Right atrium auricular region (tissue), 2 donors: ENCODE measurements at places on chromosomes 12 and 14.
A peak's percentile ranks its signal among the peaks of the same experiment; 100 is the strongest.

DNA sequence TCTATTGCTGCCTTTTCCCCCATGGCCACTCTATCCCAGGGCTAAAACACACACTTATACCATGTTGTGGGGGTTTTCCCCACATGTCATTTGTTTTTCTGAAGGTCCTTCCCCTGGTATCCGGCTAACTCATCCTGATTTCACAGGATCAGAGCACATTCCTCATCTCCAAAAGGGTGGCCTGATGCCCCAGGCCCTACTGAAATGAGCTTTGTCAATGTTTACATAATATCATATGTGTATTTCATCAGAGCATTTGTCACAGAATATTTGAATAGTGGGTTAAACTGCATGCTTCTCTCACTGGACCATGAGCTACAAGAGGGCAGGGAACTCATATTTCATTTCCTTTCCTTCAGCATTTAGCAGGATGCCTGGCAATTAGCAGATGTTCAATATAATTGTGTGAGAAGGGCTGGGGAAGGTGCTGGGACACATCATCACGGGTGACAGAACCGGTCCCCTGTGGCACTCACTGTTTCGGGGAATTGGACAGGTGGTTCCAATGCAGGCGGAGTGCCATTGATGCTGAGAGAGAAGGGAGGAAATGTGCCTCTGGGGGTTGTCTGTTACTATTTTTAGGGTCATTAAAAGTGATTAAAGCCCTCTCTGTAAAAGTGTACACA, 26.8 kb downstream of the EMP1 start:
- H3K27ac ChIP-seq: no peak overlapping the region
- no peaks in the 10 kb centered on the region for H3K36me3 ChIP-seq
- no peaks in the 10 kb centered on the region for H3K4me1 ChIP-seq
- no peak overlapping the region for H3K4me3 ChIP-seq

GRCh38 chr14:37054869-37055268, 117.5 kb downstream of the SLC25A21 start:
- DNase-seq: no peak
- H3K27me3 ChIP-seq: no peaks in the 10 kb centered on the region
- H3K36me3 ChIP-seq: no peaks in the 10 kb centered on the region
- no peak overlapping the region for H3K27ac ChIP-seq

DNA sequence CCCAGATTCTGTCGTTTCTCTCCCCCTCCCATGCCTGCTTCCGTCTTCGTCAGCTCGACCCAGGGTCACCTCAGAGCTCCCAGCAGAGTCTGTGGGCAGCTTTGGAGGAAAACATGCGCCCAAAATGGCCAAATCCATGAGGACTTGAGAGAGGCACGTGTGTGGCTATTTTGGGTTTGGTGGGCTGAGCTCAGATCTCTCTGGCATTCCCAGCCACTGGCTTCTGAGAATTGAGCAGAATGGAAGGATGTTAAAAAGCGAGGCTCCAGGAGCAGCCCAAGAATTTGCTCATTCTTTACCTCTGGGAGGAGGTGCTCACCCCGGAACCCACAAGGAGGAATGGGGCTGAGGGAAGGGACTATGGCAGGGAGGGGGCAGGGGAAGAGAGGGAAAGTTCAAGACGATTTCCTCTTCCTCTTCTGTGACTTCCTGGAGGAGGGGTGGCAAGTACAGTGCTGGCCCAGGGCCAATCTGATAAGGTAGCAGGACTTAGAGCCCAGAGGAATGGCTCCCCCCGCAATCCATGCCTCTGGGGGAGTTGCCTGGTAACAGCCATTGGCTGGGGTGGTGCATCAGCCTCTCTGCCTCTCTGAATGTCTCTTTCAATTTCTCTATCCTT, 20.1 kb downstream of the TSPAN9 start:
- peak overlapping the region; percentile 75 for H3K27ac ChIP-seq
- H3K4me1 ChIP-seq: peaks cover 50% of the 10 kb centered on the region
- H3K36me3 ChIP-seq: no peaks in the 10 kb centered on the region
- H3K27me3 ChIP-seq: no peaks in the 10 kb centered on the region
- peak; percentile 78 for DNase-seq

- peaks cover 5% of the 10 kb centered on the region for H3K36me3 ChIP-seq
- no peak overlapping the region for H3K4me3 ChIP-seq
- H3K27ac ChIP-seq: no peak overlapping the region
- H3K27me3 ChIP-seq: no peaks in the 10 kb centered on the region
- DNase-seq: peak; percentile 42
Observed at GRCh38 chr12:56995930-56996496, 10.3 kb downstream of the ZBTB39 start.

GRCh38 chr12:12837025-12837812, 24.1 kb downstream of the DDX47 start:
- H3K36me3 ChIP-seq: peaks cover 13% of the 10 kb centered on the region
- DNase-seq: peak; percentile 72
- H3K27ac ChIP-seq: no peak overlapping the region
- H3K4me3 ChIP-seq: no peak overlapping the region
- no peaks in the 10 kb centered on the region for H3K27me3 ChIP-seq

GRCh38 chr12:105072888-105073488, 11.3 kb downstream of the ALDH1L2 start:
- no peaks in the 10 kb centered on the region for H3K4me1 ChIP-seq
- H3K36me3 ChIP-seq: no peaks in the 10 kb centered on the region
- H3K27ac ChIP-seq: no peak overlapping the region
- H3K27me3 ChIP-seq: no peaks in the 10 kb centered on the region

DNA sequence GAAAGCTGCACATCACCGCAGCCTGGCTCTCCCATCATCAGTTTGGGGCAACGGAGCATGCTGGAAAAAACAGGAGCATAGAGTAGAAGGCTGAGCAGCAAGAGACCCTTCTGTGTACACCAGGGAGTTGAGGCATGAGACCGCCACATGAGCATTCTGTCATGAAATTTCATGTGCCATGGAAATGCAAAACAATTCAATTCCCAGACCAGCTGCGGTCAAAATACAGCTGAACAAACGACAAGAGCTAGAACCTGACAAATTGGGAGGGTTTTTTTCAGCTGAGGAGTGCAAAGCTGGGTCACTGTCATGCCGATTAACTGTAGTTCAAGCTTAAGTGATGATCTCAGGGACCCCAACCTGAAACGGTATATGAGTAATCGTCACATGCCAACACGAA, 37.1 kb downstream of the TMEM30B start:
- no peak for DNase-seq
- H3K4me1 ChIP-seq: no peaks in the 10 kb centered on the region
- no peaks in the 10 kb centered on the region for H3K36me3 ChIP-seq
- no peaks in the 10 kb centered on the region for H3K27me3 ChIP-seq
- no peak overlapping the region for H3K27ac ChIP-seq

GRCh38 chr12:51687177-51687576, 96.1 kb downstream of the SCN8A start:
- H3K36me3 ChIP-seq: no peaks in the 10 kb centered on the region
- no peaks in the 10 kb centered on the region for H3K4me1 ChIP-seq
- H3K4me3 ChIP-seq: no peak overlapping the region
- no peak for DNase-seq
- H3K27ac ChIP-seq: no peak overlapping the region

- no peaks in the 10 kb centered on the region for H3K36me3 ChIP-seq
- DNase-seq: no peak
- H3K4me3 ChIP-seq: no peak overlapping the region
Observed at GRCh38 chr14:85607651-85608081, 77.7 kb downstream of the FLRT2 start.

DNA sequence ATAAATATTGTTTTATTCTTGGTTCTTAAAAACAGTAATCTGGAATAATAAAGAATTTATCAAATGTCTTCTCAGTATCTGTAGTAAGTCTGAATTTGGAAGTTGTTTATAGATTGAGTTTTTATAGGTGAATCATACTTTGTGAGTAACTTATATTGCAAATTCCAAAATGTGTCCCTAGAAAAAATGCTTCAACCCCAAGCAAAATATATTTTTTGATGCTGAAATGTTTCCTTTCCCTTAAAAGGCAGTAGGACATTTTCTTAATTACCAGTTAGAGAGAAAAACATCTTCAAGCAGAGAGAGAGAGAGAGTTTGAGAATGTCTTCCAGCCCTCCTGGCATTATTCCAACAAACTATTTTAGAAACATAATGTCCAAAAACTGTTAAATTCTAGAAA, 37.9 kb downstream of the PELI2 start:
- DNase-seq: no peak
- H3K27ac ChIP-seq: no peak overlapping the region
- peaks cover 10% of the 10 kb centered on the region for H3K4me1 ChIP-seq

DNA sequence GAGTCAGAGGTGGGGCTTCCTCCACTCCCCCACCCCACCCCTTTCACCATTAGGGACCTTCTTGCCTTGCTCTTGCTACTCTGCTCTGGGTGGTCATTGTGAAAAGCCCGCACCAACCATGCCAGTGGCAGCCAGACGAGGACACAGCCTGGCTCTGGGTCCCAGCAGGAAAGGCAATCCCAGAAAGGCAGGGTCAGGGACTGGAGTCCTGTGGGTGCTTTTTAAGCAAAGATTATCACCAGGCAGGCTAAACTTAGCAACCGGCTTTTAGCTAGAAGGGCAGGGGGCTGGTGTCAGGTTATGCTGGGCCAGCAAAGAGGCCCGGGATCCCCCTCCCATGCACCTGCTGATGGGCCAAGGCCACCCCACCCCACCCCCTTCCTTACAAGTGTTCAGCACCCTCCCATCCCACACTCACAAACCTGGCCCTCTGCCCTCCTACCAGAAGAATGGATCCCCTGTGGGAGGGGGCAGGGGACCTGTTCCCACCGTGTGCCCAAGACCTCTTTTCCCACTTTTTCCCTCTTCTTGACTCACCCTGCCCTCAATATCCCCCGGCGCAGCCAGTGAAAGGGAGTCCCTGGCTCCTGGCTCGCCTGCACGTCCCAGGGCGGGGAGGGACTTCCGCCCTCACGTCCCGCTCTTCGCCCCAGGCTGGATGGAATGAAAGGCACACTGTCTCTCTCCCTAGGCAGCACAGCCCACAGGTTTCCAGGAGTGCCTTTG, 1.2 kb upstream of the GAPDH start:
- peaks cover 55% of the 10 kb centered on the region for H3K36me3 ChIP-seq
- H3K27me3 ChIP-seq: no peaks in the 10 kb centered on the region
- peak overlapping the region; percentile 97 for H3K4me3 ChIP-seq
- DNase-seq: peak; percentile 79

GRCh38 chr12:117497407-117497806, 136.0 kb upstream of the NOS1 start:
- H3K27ac ChIP-seq: no peak overlapping the region
- H3K4me1 ChIP-seq: peaks cover 20% of the 10 kb centered on the region
- no peak for DNase-seq
- H3K4me3 ChIP-seq: no peak overlapping the region

- H3K27me3 ChIP-seq: no peaks in the 10 kb centered on the region
- no peaks in the 10 kb centered on the region for H3K36me3 ChIP-seq
- no peak for DNase-seq
- no peak overlapping the region for H3K4me3 ChIP-seq
- no peak overlapping the region for H3K27ac ChIP-seq
Observed at GRCh38 chr12:95198914-95199313, 18.4 kb downstream of the FGD6 start.

DNA sequence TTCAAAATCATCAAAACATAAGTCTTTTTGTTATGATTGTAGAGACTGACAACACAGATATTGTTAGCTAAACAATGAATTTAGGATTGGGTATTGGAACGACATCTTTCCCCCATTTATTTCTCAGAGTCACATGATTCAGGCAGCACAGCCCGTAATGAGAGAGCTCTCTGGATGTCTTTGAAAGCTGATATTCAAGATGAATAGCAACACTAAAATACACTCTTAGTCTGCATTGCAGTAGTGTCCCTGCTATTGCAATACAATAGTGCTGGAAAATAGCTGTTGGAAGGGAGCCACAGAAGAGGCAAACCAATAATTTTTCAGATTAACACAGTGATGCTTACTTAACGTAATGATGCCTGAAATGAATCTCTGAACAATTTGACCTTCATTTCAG, 9.9 kb downstream of the GTSF1 start:
- H3K27ac ChIP-seq: no peak overlapping the region
- DNase-seq: no peak
- H3K36me3 ChIP-seq: no peaks in the 10 kb centered on the region
- no peak overlapping the region for H3K4me3 ChIP-seq
- no peaks in the 10 kb centered on the region for H3K27me3 ChIP-seq
